Pons (tissue), 1 donor: ENCODE measurements at places on chromosomes 2 and 18.

DNA sequence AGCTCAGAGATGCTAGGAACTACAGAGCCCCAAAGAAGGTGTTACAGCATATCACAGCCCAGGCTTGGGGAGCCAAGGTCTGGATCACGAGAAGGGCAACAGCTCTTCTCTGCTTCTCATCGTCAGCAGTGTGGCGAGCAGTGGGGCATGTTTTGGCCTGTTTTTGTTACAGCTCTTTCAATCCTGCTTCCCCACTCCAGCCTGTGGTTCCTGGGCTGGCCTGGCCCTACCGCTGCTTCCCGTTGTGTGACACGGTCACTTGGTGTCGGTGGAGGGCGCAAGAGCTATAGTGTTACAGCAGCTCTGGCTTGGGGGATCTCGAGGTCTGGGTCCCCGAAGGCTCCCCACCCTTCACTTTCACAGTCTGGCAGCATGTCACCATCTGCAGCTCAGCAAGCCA is 870.2 kb downstream of the CBLN2 start:
- DNase-seq = no peak

DNA sequence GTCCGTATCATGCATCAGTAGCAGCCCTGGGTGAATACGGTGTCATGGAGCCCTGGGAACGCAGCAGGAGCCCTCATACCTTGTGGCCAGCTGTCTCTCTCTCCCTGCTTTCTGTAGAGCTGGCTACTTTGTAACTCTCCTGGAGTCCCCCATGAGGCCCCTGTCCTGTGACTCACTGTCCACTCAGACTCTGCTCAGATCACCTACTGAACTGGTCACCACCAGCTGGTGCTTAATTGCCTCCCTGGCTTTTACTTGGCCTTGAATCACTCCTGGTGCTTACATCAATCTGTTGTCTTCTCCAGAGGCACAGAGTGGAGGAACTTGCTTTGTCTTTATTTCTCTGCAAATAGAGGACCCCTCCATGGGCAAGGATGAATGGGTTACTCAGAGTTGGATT is 172.7 kb downstream of the HRH4 start:
- DNase-seq = no peak

- DNase-seq = peak; percentile 25
Observed at GRCh38 chr2:48048476-48049171, 142.3 kb upstream of the FBXO11 start.

GRCh38 chr2:205462681-205463345 is 219.5 kb upstream of the NRP2 start:
- DNase-seq = no peak

GRCh38 chr2:215236131-215236530 is 75.7 kb upstream of the ATIC start:
- DNase-seq = no peak

GRCh38 chr18:57052173-57052572 is 94.7 kb upstream of the BOD1L2 start:
- DNase-seq = no peak

GRCh38 chr18:63207143-63207790 is 112.3 kb downstream of the BCL2 start:
- no peak for DNase-seq
